ENCODE measurements at places on chromosomes 13 and 19.
A peak's percentile ranks its signal among the peaks of the same experiment; 100 is the strongest.

- no peak for DNase-seq
Observed at GRCh38 chr13:113929628-113930615, 44.0 kb downstream of the C13orf46 start.

- DNase-seq, result peak; percentile 69
Observed at GRCh38 chr19:46975925-46976782, 43.5 kb upstream of the NPAS1 start.

DNA sequence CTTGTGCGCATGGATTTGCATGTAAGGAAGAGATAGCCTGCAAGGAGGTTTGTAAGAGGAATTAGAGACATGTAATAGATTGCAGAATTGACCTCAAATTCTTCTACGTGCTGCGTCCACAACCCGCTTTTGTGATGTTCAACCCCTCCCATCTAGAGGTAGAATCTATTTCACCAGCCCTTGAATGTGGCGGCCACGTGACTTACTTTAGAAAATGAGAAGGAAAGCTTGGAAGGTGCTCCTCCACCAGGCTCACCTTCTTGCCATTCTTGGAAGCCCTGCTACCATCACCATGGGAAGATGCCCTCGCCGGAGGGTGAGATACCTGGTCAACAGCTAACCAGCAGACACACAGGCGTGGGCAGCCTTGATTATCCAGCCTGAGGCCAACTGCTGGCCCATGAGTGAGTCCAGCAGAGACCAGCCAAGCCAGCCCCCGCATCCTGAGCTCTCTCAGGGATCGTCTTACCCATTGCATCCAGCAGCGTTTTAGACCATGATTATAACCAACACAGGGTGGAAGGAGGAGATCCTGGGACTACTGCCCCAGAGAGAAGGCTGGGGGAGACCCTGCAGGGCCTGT lies 7.6 kb upstream of the PEPD start:
- no peak for DNase-seq

- DNase-seq, result peak; percentile 21
Observed at GRCh38 chr19:44653977-44654774, 10.5 kb downstream of the PVR start.

DNA sequence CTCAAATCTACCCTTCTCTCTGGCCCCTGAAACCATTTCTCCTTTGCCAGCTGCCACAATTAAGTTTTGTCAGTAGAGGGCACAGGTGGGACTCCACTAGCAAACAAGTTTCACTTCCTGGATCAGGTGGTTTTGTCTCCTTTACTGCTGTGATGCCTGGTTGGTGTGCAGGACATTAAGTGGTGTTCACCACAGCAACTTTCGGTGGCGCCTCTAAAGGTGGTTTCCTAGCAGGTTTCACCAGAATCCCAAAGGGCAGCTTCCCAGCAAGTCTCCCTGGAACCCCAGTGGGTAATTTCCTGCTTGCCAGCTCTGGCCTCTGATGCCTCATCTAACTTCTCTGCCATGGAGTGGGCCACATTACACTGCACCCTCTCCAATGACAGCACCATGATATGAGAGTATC lies 16.6 kb downstream of the MED4 start:
- DNase-seq, result no peak

DNA sequence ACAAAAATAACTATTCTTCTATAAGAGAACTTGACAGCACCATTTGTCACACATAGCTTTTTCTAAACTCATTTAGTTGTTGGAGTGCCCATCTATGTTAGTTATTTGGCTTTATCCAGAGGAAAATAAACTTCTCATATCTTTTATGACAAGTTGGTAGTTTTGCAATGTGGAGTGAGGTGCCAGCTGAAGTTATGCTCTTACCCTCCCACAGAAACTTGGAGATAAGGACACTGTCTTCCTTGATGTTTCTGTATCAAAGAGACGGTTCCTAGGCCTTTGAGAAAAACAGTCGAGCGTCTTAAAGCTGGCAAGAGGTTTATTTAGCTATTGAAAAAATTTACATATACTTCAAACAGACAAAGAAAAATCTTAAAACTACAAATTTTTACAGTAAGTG lies 1079.7 kb downstream of the SLITRK1 start:
- DNase-seq, result no peak

DNA sequence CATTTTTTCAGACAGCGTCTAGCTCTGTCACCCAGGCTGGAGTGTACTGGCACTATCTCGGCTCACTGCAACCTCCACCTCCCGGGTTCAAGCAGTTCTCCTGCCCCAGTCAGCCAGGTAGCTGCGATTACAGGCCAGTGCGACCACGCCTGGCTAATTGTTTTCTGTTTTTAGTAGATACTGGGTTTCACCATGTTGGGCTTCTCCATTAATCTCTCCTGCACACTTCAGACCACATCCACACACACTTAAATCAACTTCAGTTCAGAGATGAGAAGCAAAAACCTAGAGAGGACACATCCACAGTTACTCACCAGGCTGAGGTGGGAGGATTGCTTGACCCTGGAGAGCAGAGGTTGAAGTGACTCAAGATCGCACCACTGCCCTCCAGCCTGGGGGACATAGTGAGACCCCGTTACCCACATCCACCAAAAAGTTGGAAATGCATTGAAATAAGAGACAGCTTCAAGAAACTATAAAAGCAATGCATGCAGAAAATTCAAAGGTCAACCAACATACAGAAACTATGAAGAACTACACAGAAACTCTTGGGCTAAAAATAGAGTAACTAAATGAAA lies 42.3 kb downstream of the ZNF611 start:
- DNase-seq, result no peak

- no peak for DNase-seq
Observed at GRCh38 chr13:59946944-59947343, 216.8 kb downstream of the DIAPH3 start.

GRCh38 chr19:23241419-23241818 lies 8.8 kb downstream of the ZNF724 start:
- no peak for DNase-seq

GRCh38 chr13:111031531-111031961 lies 83.6 kb upstream of the ARHGEF7 start:
- DNase-seq, result no peak

- no peak for DNase-seq
Observed at GRCh38 chr13:31204592-31204991, 4.8 kb downstream of the B3GLCT start.

- DNase-seq, result no peak
Observed at GRCh38 chr13:41461527-41462139, 4.3 kb downstream of the RGCC start.

GRCh38 chr13:28420704-28421103 lies 74.2 kb downstream of the FLT1 start:
- no peak for DNase-seq
